ENCODE measurements at places on chromosomes 16 and 17.

DNA sequence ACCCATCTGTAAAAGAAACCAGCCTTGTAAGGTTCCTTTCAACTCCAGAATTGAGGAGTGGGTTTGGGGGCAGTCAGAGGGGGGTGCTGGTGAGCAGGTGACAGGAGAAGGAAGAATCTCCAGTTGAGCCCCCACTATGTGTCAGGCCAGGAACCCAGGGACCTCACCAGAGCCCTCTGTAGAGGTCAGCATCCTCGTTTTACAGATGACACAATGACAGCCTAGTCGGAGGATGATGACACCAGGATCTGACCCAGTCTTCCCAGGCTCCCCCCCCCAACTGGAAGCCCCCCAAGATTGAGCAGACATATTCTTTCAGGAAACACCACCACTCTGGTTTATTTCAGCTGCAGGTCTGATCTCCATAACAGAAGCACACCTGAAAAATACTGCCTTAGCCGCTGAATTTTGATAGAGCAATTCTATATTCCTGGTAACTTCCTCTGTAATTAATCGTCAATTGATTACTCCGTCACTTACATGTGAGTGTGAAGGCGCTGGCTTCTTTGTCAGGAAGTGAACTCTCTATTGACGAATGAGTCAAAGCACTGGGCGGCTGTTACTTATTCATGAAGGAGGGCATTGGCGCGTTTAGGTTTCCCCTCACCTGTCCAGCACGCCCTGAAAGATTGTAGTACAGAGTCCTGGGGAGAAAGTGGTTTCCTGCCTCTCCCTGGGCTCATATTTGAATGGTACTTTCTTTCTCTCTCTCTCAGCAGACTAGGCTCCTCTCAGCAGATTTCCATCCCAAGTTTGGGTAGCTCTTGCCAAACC lies 21.2 kb downstream of the SOCS3 start:
- DNase-seq: no peak

GRCh38 chr17:75822800-75823166 lies 21.4 kb downstream of the UNC13D start:
- no peak for DNase-seq

GRCh38 chr17:4310354-4311060 lies 46.7 kb upstream of the ANKFY1 start:
- DNase-seq: peak; percentile 60

- DNase-seq: peak; percentile 73
These were observed 99.4 kb downstream of the IRF8 start for GRCh38 chr16:85998171-85998867.

DNA sequence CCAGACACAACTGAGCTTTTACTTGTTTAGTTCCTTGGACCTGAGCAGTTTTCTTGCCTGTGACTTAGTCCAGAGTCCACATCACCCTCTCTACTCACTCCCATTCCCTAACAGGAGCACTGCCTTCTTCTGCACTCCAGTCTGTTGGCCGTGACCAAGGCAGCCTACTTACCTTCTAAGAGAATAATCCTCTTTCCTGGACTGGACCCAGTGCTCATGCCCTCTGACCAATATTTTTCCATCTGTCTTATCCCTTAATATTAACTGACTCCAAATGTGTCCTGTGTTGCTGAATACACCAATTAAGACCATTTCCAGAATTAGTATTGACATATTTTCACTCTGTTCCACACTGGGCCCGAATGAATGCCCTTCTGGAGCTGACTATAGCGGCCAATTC lies 681.0 kb upstream of the KIF2B start:
- DNase-seq: no peak

DNA sequence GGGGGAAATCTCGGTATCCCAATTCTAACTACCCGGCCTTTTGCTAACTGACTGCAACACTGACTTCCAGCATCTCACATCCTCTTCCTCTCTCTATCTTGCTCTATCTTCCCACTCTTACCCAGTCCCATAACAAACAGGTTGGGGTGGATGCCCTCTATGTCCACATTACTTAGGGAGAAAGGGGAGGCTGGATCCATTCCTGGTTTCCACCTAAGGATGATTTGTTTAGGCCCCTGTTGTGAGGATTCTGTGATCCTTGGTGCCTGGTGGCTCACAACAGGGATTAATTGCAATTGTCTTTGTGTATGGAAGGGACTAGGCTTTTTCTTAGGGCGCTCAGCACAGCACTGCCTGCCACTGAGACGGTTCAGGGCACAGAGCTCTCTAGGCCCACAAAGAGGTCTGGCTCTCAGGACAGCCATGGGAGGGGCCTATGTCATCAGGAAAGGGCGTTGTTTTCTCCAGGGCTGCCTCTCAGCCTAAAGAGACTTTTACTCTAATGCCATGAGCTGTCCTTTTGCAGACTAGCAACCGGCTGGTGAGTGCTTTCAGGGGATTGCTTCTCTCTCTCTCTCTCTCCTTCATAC lies 612.1 kb upstream of the SALL1 start:
- DNase-seq: no peak

DNA sequence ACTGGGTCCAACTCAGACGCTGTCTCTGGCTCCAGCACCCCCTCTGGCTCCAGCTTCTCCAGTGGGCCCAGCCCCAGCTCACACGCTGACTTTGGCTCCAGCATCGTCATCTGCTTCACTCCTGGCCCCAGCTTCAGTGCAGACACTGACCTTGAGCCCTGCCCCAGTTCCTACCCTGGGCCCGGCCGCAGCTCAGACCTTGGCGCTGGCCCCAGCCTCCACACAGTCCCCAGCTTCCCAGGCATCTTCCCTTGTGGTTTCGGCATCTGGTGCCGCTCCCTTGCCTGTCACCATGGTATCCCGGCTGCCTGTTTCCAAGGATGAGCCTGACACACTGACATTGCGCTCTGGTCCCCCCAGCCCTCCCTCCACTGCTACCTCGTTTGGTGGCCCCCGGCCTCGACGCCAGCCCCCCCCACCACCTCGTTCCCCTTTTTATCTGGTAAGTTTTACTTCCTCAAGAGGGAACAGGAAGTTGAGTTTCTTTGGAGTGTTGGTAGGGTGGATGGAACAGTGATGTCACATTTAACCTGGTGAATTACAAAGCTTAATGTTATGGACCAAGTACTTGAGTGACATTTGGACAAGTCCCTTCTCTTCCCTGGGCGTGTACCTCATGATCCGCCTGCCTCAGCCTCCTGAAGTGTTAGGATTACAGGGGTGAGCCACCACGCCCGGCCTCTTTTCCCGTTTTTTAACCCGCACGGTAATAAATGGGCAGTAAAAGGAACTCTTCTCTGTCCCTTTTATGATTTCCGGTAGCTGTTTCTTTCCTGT lies 23.4 kb upstream of the PHKG2 start:
- DNase-seq: no peak

GRCh38 chr16:20410121-20410723 lies 888 bp downstream of the ACSM5 start:
- DNase-seq: no peak

DNA sequence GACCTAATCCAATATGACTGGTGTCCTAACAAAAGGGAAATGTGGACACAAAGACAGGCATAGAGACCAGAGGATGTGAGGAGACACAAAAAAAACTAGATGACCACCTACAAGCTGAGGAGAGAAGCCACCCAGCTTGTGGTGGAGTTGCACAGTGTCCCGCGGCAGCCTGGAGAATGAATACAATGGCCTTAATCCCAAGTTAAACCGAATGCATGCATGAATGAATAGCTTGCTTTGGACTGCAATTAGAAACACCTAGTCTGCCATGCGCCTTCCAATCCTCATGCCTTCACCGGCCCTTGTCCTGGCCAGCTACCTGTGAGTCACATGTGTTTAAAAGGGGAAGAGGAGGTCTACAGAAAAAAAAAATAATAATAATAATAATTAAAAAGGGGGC lies 72.0 kb downstream of the CNGB1 start:
- DNase-seq: no peak

DNA sequence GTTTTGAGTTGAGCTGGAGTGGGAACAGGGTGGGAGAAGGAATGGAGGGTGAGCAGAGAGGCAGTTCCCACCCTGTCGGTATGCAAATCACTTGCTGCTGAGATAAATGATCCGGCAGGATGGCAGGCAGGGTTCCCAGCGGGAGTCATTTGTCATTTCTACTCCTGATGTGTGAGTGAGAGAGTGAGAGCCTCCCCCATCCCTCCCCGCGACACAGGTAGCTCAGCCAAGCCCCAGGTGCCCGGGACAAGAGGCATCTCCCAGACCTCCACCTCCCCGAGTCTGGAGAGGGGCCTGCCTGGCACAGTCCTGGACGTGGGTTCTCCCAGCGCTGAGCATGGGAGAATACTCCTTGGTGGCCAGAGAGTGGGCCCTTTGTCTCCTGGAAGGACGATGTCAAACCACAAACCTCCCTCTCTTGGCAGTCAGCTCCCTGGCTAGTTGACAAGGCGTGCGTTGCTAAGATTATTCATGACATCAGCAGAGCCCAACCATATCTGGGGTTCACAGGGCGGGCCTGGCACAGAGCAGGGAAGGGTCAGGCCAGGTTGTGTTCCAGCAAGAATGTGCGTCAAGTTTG lies 33.7 kb upstream of the TNRC6C start:
- peak; percentile 63 for DNase-seq

Data from head of caudate nucleus (tissue), 42 donors.